AG04450 (cell line): ENCODE measurements at places on chromosomes 4 and X.

DNA sequence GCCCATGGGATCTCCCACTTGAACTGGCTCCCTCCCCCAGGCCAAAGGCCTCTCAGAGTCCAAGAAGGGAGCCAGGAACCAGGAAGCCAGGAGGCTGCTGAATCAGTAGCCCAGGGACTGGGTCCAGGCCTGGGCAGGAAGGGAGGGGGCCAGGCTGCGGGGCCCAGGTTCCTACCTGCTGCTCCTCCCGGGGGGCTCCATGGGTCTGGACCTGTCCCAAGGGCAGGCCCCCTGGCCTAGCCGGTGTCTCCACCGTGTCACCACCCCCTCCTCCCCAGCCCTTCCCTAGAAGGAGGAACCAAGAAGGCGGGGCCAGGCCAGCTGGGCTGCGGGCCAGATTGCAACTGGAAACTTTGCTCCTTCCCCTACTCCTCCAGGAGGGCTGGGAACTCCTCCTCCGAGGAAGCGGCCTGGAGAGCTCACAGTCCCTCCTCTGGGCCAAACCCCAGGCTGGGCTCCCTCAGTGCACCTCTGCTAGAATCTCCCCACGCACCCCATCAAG, at the start of gene IQSEC2:
IQSEC2 (minus strand) TSS at position 264 of the 502 bp plus-strand sequence.
- peak; percentile 29 for DNase-seq

GRCh38 chr4:11632483-11632882, 203.8 kb upstream of the HS3ST1 start:
- no peak for DNase-seq

GRCh38 chrX:97616883-97617530, 733.3 kb downstream of the RPA4 start:
- DNase-seq = peak; percentile 23

GRCh38 chr4:173766171-173766600, 236.2 kb upstream of the HAND2 start:
- no peak for DNase-seq

DNA sequence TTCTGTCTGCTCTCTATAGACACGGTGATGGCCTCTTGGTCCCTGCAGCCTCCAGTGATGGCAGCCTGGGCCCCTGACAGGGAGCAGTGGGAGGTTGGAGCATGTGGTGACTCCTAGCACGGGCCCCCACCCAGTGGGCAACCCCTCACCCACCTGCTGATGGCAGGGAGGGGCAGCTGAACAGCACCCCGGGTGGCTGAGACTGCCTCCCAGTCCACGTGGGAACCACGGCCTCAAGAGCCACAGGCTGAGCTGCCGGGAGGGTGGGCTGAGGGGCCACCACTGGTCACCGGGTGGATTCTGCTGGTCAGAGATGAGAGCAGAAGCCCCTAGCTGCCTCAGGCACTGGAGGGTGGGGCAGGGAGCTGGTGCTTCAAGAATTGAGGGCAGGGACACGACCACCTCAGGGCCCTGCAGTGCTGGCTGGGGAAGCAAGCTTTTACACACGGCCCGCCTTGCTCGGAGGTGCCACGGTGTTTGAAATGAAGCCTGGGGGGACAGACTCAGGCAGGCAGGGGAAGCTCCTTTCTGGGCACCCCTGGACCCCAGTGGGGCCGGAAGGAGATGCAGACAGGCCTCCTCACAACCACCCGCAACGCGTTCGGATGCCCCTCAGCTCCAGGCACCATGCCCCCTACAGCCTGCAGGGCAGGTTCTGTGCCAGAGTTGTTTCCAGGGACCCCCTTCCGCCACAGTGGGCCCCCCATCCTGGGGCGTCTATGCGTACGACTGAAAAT, 6.3 kb upstream of the HAUS3 start:
- DNase-seq = no peak

DNA sequence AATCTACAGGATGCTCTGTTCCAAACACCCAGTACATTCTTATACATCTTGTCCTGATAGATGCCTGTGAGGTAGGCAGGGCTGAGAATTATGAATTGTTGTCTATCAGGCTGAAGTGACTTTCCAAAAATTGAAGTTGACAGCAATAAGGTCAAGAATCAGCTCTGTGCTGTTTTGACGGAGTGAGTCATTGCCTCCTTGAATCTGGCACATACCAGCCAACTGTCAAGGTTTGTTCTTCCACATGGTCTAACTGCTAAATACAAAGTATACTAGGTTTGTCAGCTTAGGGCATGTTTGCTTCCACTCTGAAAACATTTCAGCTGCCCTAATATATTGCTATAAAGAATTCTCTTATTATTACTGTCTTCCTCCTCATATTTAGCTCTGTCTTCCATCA, 32.3 kb downstream of the SH3RF1 start:
- DNase-seq = no peak

DNA sequence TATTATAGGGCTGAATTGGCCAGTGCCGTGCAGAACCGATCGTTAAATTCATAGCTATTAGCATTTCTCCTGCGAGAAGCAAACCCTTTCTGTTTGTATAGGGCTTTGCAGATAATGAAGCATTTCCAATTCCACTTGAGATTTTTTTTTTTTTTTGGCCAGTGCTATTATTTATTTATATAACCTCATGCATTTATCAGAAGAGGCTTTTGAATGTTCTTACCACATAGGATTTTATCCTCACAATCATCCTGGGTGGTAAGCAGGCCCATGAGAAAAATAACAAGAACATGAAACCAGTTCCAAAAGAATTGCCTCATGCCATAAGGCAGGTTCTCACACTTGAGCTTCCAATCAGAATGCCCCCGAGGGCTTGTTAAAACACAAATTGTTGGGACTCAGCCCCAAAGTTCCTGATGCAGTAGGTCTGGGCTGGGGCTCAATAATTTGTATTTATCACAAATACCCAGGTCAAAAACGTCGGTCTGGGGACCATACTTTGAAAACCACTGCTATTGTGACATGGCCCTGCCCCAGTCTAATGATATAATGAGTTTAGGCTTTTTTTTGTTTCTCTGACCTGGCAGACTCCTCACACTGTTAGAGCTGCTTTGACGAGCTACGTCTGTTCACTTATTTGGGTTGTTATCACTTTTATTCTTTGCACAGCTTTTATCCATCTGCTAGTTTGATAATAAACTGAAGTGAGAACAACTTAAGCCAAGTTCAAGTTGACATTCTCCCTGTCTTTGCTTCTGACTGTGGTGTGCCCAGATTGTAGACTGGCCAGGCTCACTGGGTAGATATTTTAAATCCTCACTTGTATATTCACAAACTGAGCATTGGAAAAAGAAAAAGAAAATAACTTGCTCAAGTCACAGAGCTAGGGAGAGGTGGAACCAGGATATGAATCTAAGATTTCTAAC, 20.1 kb downstream of the SUPT20HL1 start:
- DNase-seq = no peak

- DNase-seq = no peak
These were observed 56.6 kb downstream of the ZNF827 start for GRCh38 chr4:145881989-145882388.
